Stimulated activated CD4-positive, alpha-beta T cell treated with anti-CD3 and anti-CD28 coated beads, Interleukin-4, amount 100 ng/mL, for 1 hour (primary cell): ENCODE measurements at places on chromosomes 6 and 20.

- no peak for DNase-seq
Measured at GRCh38 chr6:89186762-89187161, 30.4 kb downstream of the GABRR1 start.

DNA sequence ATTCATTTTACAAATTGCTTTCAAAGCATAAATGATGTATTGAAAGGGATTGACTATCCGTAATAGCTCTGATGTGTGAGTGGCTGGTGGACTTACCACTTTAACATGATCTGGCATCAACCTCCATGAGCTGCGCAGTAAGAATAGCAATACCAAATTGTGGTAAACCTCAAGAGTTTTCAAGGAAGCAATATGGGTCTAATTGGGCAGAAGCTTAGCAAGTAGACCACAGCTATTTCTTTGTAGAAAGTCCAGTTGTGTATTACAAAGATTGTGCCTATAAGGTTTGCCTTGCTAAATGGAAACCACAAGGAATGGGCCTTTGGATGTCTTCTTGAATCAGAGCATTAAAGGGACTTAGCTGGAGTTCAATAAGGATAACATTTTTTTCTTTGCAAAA lies 736.6 kb downstream of the KIF16B start:
- no peak for DNase-seq

DNA sequence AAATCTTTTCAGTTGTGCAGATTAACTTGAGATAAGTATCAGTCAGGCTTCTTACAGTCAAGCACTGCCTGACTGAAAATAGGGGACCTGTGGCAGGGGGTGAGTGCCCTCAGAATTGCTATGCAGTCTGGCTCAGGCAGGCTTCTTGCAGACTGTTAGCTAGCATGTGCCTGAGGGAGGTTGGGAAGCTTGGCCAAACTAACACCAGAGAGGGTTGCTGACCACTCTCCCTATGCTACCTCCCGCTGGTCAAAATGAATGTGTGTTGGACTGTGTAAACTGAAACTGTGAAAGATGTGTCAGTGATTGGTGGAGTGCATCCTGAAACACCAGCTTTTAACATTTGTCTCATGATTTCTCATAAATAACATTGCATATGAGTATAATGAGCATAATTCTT lies 622.3 kb upstream of the IMPG1 start:
- no peak for DNase-seq

DNA sequence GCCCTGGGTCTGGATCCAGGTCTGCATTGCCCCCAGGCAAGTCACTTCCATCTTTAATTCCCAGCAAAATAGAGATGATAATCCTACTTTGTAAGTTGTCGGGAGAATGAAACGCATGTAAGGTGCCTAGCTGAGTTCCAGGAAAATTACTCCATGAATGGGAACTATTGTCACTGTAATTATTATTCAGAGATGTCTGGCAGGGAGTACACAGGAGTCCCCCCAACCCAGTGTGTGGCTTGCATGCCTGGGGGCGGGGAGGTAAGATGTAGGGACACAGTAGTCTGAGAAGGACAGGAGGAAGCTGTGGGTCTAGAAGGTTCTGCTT lies 85.4 kb downstream of the CD40 start:
- no peak for DNase-seq

DNA sequence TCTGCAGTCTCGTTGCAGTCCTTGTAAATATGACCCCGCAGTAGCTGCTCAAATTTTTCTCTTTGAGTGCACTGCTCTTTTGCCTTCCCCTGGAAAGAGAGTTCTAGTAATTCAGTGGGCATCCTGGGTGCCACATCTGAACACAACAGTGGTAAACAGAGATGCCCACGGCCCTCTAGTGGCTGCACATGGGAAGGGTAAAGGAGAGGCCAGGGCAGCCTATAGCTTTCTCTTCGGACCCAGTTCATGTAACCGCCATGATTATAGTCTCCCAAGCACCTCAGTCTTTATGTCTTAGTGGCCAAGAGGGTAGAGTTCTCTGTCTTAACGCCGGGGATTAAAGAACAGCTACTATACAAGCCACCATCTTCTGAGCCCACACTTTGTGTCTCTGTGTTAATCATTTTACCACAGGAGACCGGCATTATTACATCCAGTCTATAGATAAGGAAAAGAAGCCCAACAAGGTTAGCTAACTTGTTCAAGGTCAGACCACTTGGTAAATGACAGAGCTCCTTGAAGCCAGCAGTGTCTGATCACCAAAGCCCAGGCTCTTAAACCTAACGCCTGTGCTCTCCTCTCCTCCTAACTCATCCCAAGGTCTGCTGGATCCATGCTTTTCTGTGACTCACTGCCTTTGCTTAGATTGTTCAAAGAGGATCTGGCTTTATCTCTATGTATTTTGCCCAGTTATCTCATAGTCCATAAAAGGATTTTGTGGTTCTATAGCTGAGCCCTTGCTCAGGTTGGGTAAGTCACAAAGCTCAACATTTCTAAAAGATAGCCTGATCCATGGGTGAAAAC lies 81.8 kb downstream of the ISM1 start:
- DNase-seq: peak; percentile 47

GRCh38 chr6:13303668-13304017 lies 24.7 kb downstream of the TBC1D7 start:
- peak; percentile 15 for DNase-seq

- peak; percentile 11 for DNase-seq
Measured at GRCh38 chr6:3977875-3978711, 100.8 kb downstream of the FAM217A start.

DNA sequence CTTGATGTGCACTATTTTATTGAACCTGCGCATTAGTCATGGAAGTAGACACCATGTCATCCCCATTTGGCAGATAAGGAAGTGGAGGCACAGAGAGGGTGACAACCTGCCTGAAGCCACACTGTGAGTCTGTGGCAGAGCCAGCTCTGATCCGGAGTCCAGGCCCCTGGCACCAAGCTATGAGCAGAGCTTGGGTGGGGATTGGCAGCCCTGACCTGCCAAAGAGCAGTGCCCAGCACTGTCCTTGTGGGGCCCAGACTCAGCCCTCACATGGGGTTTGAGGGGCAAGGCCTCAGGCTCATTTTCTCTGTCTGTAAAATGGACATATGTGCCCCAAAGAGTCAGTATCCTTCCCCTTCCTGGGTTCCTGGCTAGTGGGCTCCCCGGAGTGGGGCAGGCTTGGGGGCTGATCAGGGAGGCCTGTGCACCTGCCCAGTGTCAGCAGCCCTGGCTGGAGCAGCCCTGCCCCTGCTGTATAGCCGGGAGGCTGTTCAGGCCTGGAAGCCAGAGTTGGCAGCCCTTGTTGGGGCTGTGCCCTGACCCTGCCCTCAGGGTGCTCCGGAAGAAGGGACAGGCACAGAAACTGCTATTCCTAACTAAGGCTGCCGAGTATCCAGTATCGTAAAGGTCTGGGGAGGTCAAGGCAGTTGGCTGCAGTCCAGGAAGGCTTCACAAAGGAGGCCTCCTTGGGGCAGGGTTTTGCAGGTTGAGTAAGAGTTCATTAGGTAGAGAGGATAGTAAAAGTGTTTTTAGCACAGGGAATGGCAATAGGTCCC lies 38.7 kb downstream of the TGM2 start:
- DNase-seq: no peak

- no peak for DNase-seq
Measured at GRCh38 chr6:67694127-67694526, 941.0 kb upstream of the ADGRB3 start.

DNA sequence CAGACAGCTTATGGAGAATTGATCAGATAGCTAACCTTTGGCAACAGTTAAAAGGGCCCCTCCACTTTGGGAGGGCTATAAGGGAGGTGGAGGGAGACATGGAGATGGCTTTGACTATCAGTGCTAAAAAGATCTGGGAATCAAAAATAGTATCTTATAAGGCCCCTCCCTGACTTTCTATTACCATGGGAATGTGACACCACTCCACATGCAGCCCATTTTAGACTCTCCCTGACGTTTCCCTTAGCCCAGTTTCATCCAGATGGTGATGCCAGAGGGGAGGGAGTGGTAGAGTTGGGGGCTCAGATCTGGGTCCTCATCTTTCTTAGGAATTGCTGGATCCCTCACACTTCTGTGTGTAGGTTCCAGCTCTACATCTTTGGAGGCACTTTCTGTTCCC lies 200.0 kb upstream of the DTNBP1 start:
- DNase-seq: no peak

GRCh38 chr6:109298605-109299264 lies 83.5 kb downstream of the CD164 start:
- DNase-seq: no peak

DNA sequence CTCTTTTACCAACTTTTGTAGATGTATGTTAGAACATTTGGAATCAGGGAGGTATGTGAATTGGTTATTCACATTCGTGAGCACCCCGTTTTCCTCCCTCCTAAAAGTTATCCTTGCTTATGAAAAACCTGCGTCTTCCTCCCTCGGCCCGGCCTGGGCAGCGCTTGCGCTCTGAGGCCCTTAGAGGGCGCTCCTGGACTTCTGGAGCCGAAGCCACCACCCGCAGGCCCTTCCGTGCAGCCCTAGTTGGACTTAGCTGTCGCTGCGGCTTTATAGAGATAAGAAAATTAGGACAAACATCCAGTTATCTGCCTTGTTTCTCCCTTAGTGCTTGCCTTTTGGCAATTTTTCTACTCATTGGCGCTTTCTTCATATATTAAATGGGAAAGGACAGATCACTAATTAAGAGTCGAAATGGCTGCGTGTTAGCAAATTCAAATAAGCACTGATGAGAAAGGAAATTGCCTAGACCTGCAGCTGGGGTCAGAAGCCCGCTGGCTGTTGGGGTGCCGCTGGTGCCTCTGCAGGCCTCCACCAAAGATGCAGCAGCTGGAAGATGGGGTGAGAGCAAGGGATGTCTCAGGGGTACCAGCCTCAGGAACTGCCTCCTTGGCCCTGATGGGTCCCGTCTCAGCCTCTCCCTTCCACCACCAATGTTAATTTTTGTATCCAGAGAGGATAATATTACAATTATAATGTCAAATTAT lies 5.2 kb downstream of the FNDC1 start:
- peak; percentile 71 for DNase-seq

- DNase-seq: no peak
Measured at GRCh38 chr6:69584536-69584912, 212.3 kb downstream of the LMBRD1 start.

- no peak for DNase-seq
Measured at GRCh38 chr6:48067886-48068277, 43.1 kb downstream of the PTCHD4 start.

GRCh38 chr20:9402141-9402540 lies 112.2 kb upstream of the LAMP5 start:
- no peak for DNase-seq

DNA sequence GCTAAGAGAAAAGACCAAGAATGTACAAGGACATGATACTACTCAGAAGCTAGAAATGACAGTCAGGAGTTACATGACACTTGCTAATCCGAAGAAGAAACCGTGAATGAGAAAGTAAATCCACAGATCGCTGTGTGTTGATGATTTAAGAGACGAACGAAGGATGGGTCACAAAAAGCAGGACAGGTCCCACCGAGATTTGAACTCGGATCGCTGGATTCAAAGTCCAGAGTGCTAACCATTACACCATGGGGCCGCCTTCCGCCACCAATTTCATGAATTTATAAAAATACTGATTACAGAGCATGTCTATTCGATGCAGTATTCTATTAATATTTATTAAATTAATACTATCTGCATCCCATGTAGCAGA lies 54.0 kb upstream of the BTN3A2 start:
- peak; percentile 32 for DNase-seq

DNA sequence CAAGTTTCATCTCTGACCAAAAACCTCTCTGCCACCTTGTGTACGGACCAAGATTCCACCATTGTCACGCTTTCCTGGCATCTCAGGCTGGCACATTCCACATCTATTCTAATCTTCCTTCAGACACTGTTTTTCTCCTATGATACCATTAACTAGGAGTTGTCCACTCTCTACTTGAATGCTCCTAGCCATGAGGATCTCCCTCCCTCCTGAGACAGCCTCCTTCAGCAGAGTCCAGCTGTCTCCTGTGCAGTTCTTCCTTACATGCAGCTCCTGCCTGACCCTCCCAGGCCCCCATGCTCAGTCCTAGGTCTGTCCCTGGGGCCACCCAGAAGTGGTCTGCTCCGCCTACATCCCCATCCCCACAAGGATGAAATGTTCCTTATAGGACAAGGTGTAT lies 90.9 kb downstream of the CHMP4B start:
- DNase-seq: no peak

DNA sequence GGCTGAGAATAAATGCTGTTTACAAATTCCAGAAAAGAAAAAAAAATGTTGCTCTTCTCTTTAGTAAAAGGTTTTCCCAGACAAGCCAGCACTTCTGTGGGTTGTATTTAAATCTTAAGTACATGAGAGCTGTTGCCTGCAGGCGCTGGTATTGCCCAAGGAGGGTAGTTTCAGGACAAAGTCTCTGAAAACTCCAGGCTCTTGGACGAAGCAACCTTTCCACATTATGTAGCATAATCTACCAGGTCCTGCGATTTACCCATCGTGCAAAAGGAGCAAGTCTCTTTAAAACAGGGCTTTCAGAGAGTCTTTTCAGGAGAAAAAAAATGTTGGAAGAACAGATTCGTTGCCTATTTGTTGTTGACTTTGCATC lies 65.6 kb downstream of the PLG start:
- DNase-seq: no peak

- no peak for DNase-seq
Measured at GRCh38 chr20:58429303-58429702, 40.3 kb downstream of the VAPB start.

- no peak for DNase-seq
Measured at GRCh38 chr20:11716239-11716944, 201.3 kb upstream of the BTBD3 start.

DNA sequence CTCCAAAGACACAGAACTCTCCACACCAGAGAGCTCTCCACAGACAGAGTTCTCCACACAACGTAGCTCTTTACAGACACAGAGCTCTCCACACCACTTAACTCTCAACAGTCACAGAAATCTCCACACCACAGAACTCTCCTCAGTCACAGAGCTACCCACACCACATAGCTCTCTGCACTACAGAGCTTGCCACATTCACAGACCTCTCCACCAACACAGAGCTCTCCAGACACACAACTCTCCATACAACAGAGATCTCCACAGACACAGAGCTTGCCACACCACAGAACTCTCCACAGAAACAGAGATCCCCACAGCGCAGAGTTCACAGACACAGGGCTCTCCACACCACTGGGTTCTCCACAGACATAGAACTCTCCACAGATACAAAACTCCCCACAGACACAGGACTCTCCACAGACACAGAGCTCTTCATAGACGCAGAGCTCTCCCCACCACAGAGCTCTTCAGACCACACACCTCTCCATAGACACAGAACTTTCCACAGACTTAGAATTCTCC lies 52.5 kb downstream of the ERMARD start:
- no peak for DNase-seq

DNA sequence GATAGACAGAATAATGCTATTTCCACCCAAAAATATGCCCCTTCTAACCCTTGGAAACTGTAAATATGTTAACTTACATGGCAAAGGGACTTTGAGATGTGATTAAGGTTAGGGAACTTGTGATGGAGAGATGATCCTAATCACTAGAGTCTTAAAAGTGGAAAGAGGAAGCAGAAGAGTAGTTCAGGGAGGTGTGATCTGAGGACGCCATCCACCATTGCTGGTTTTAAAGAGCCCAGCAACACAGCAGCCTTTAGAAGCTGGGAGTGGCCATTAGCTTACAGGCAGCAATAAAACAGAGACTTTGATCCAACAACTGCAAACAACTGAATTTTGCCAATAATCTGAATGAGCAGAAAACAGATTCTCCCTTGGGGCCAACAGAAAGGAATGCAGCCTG lies 30.6 kb downstream of the ZNF311 start:
- no peak for DNase-seq
